Choroid plexus epithelial cell (primary cell): ENCODE measurements at places on chromosomes 6 and 20.
A peak's percentile ranks its signal among the peaks of the same experiment; 100 is the strongest.

DNA sequence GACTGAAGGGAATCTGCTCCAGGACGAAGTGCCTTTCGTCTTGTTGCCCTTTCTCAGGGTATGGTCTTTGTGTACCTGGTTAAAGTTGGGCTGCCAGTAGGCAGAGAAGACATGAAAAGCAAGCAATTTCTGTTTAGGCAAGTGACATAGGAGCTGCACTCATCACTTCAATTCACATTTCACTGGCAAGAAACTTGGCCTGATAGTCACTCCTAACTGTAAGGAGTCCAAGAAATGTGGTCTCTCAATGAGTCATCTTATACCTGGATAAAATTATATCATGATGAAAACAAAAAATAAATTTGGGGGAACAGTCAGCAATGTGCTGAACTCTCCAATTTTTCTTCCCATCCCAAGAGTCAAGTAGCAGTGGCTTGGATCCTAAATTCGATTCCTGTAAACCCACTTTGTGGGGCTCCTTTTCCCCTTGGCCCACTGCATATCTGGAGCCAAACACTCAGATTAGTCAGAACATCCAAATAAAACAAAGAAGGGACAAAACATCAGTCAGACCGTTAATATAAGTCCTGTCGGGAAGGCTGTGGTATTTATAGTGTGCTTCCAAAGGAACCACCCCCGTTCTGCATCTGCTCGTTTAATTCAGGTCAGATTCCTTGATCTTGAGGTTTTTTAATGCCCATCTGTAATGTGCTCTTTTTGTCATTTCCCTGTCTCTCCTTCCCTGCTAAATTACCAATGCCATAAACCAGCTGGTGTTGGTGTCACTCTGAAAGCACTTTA is 5.0 kb upstream of the GABRR1 start:
- DNase-seq: peak; percentile 24

DNA sequence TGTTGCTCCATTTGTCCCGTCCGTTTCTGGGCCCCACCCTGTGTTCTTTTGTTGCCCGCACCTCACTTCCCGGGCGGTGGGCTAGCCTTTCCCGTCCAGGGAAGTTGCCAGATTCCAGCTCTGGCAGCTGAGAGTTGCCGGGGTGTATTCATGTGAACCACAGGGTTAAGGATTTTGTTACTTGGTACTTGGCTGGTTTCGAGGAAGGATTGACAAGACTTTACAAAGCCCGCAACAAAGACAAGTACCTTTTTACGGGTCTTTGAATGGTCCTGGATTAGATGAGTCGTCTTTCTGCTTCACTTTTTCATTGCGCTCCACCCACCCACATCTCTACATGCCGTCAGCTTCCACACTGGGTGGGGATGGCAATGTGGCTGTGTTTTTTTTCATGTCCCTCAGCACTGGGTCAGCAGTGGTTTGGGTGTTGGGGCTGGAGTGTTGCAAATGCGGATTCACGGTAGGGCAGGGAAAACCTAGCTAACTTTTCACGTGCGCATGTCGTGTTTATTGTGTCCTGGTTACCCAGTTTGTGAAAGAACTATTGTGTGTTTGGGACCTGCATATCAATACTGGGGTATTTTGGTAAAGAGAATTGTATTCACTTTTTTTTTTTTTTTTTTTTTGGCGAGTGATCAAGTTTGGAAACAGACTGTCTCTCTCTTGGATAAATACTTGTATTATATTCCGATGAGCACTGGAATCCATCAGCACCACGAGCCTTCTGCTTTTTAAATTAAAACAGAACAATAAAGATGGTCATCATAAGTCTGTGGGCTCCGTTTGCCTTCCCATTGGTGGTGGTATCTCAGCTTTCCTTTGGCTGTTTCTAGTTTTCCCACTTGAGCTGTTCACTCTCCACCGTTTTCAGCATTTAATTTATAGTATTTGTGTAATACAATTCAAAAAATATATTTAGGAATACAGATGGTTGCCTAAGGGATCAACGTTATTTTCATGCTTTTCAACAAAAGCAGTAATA is 1.2 kb downstream of the DUSP22 start:
- DNase-seq: peak; percentile 20

GRCh38 chr6:154484942-154485341 is 25.5 kb downstream of the CNKSR3 start:
- no peak for DNase-seq

DNA sequence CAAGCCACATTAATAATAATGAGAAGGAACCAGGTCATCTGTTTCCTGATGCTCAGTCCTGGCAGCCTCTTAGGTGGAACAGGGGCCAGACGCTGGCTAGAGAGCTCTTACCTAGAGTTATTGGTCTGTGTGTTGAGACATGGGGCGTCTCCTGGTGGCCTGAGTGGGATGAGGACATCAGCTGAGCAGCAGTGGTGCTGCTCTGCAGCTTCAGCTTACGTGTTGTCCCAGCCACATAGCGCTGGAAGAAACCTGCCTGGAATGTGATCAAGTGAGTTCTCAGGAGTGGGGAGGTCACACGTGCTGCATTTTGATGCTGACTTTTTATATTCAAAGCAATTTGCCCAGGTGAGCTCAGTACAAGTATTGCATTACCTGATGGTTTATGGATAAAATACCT is 355.4 kb downstream of the CDH26 start:
- no peak for DNase-seq

- peak; percentile 26 for DNase-seq
These were observed 79.6 kb downstream of the CEP57L1 start for GRCh38 chr6:109174916-109175315.

- no peak for DNase-seq
These were observed 47.8 kb upstream of the ARMC2 start for GRCh38 chr6:108800427-108800864.

- no peak for DNase-seq
These were observed 110.3 kb downstream of the COL19A1 start for GRCh38 chr6:69976591-69977090.

- DNase-seq: no peak
These were observed 1.1 kb upstream of the SMOC2 start for GRCh38 chr6:168439794-168440450.

DNA sequence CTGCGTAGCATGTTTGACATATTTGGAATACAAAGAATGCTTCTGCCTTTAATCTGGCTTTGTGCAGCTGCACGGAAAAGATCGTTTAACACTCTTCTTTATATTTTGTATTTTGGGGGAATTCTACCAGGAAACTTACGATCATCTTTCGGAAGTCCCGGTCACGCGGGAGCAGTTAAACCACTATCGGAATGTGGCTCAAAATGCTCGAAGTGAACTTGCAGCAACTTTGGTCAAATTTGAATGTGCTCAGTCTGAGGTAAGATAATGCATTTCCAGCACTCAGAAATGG is 42.3 kb downstream of the CCDC170 start:
- no peak for DNase-seq

- no peak for DNase-seq
These were observed 38.7 kb upstream of the TNFRSF21 start for GRCh38 chr6:47348316-47348863.

GRCh38 chr6:168130697-168131371 is 51.8 kb upstream of the FRMD1 start:
- no peak for DNase-seq

GRCh38 chr6:153090241-153090930 is 40.7 kb downstream of the RGS17 start:
- peak; percentile 92 for DNase-seq

DNA sequence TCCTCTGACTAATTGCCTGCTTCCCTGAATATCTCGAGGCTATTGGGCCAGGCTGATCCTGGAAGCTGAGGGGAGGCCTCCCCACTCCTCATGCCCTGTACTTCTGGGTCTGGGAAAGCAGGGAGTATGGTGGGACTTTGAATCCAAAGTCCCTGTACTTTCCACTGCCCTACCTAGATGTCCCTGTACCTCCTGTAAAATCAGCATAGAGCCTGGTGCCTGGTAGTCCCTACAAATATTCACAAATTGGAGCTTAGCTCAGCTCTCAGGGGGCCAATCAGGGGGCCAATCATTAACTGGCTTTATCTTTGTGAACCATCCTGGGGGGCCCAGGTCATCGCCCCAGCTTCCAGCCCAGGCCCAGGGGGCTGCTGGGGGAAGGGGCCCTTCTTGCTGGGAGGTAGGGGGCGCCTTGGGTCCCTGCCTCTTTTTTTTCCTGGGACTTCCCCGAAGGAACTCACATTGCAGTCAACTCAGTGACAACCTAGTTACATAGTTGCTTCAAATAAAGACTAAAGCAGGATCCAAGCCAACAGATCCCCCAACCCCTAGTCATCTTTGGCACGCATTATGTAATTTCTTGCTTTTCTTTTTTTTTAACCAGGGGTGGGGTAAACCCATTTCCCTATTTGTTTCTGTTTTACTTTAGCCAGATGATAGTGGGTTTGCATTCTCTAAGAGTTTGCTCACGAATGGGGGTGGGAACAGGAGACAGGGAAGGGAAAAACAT is 6.9 kb upstream of the VEGFA start:
- DNase-seq: peak; percentile 34
